ENCODE measurements at places on chromosomes 13 and 19.

GRCh38 chr13:101127741-101128353 is 288.5 kb downstream of the NALCN start:
- DNase-seq: peak; percentile 66

- DNase-seq: no peak
Measured at GRCh38 chr13:46403851-46404732, 17.0 kb upstream of the RUBCNL start.

GRCh38 chr13:91659256-91660075 is 261.0 kb downstream of the GPC5 start:
- no peak for DNase-seq

- peak; percentile 82 for DNase-seq
Measured at GRCh38 chr19:9917321-9917720, 19.0 kb downstream of the OLFM2 start.

GRCh38 chr13:39557285-39557955 is 45.6 kb downstream of the LHFPL6 start:
- no peak for DNase-seq

DNA sequence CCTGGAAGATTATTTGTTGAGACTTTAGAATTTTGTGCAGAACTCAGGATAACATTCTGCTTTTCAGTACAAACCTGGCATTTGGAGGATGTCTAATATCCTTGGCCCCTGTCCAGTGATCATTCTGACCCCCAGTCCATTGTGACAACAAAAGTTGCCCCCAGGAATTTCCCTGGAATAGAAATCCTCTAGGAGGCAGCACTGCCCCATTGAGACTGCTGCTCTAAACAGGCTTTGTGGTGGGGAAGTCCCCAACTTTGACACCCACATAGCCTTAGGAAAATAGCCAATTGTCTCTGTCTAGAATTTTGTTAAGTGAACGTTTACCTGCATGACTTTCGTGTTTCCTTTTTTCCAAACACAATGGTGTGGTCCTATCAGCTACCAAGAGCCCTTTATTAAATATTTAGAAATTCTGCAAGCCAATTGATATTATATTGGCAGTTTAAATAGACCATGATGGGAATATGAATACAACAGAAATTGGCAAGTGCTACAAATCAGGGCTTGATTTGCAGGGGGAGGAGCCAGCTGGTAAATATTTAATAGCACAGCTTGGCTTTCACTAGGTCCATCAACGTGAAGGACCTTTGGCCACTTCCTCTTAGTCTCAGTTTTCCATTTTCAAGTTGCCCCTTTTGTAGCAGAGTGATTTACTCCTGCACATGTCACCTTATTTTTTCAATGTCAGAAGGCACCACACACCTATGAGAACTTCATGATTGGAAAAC is 451.7 kb downstream of the EFNB2 start:
- DNase-seq: peak; percentile 58

DNA sequence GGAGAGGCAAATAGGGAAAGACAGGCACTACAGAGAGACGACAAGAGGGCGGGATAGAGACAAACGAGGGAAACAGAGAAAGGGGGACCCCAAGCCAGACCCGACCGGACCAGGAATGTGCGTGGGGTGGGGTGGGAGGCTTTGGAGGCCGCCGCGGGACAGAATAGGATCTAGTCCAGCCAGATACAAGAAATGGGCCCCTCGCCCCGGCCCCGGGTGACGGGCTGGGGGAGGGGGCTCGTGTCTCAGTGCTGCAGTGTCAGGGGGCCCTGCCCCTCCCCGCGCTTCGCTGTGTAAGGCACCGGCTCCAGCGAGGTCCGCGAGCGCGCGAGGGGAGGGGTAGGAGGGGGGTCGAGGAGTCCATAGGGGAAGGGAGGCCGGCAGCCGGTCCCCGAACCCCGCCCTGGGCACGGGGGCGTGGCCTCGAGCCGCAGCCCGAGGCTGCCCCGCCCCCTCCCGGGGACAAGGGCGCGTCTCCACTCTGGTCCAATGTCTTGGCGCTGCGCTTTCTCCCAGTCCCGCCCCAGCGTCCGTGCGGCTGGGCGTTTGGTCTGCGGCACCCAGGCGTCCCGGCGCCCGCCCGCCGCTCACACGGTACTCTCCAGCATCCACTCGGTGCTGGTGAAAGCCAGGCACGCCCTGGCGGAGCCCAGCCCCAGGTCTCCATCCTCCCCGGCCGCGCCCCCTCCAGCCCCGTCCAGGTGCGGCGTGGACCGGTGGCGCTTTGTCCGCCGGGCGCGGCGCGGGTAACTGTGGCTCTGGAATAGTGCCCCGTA is 11.0 kb downstream of the IFNL1 start:
- peak; percentile 43 for DNase-seq

GRCh38 chr19:29088761-29089160 is 124.2 kb downstream of the UQCRFS1 start:
- DNase-seq: no peak
